ENCODE measurements at places on chromosomes 3 and 15.

- no peak for DNase-seq
Measured at GRCh38 chr3:10855871-10856662, 40.0 kb downstream of the SLC6A11 start.

DNA sequence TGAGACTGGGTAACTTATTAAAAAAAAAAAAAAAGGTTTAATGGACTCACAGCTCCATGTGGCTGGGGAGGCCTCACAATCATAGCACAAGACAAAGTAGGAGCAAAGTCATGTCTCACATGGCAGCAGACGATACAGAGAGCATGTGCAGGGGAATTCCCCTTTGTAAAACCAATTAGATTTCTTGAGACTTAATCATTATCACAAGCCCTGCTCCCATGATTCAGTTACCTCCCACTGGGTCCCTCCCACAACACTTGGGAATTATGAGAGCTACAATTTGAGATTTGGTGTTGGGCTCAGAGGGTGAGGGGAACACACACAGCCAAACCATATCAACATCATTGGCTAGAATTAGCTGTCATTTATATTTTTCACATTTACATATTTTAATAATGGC lies 221.0 kb downstream of the RSRC1 start:
- DNase-seq, result no peak

DNA sequence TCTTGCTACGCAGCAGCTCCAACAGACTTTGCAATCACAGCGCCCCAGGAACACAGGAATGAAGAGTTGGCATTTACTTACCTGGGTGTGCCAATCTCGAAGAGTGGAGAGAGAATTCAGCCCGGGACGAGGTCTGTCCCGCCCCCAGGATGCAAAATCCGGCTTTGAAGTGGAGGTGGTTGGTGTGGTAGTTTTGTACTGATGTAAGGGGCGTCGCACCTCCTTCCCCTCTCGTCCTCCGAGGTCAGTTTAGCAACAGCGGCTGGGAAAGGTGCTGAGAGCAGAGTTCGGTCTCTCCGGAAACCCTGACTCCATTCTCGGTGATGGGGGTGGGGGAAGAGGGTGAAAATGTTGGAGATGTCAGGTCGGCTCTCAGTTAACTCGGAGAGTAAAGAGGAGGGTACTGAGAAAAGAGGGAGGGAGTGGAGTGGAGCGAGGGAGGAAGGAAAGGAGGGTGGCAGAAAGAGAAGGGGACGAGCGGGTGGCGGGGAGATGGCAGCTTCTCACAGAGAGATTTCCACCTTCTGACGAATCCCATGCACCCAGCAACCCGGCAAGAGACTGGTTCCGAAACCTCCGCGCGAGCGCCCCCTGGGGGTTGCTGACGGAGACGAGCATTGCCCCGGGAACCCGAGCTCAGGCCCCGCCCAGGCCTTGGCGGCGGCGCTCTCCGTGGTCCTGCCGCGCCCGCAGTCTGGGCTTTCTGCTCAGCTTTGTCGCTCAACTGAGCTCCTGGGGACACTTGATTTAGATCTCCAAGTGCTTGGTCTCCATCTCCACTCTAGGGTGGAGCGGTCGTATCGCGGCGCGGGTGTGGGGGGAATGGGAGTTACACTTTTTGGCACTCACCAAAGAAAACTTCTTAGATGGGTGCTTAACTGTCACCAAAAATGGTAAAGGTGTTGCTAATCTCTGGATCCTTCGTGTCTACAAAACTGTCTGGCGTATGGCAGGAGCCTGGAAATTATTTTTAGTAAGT lies at the start of gene CPNE4:
TSS of gene CPNE4 (minus strand) at position 529 of the 979 bp plus-strand sequence.
- peak; percentile 39 for DNase-seq

- DNase-seq, result no peak
Measured at GRCh38 chr3:145578471-145578870, 582.5 kb downstream of the PLOD2 start.

GRCh38 chr3:161081633-161082032 lies 23.5 kb downstream of the B3GALNT1 start:
- no peak for DNase-seq

- no peak for DNase-seq
Measured at GRCh38 chr15:52103217-52104207, 9.1 kb downstream of the BCL2L10 start.

- no peak for DNase-seq
Measured at GRCh38 chr15:93164409-93164808, 75.4 kb upstream of the RGMA start.

DNA sequence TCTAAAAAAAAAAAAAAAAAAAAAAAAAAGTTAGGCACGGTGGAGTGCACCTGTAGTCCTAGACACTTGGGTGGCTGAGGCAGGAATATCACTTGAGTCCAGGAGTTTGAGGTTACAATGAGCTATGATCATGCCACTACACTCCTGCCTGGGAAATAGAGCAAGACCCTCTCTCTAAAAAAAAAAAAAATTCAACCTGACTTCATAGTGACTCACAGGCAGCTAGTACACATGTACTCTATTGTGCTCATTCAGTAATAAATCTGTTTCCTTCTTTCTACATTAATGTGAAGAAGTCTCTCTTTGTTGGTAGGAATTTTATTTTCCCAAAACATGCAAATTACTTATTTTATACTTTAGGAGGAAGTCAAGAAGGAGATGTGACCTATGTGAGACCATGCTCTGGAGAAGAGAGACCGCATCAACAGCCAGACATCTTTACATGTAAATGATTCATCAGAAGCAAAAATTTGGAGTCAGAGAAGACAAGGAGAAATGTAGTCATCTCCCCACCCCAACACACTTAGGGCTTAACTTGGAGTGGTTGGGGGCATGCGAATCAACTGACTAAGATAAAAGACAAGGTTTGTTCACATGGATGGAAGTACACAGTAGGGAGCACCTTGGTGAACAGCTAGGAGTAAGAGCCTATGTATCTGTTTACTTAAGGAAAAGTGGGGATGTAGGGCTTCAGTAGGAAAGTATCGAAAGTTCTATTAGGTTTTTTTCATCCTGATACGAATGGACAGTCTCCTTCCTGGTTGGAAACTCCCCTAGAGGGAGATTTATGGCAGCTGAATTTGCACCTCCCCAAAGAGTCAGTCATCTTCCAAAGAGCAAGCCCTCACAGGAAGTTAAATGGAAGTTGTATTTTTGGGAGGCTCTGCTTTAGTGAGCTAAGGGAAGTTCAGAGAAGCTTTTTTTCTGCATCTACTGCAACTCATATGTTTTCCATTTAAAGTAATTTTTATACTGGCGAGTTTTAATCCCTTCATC lies 23.0 kb upstream of the NMD3 start:
- DNase-seq, result no peak

- DNase-seq, result no peak
Measured at GRCh38 chr15:83871808-83872559, 218.1 kb downstream of the ADAMTSL3 start.

GRCh38 chr15:93372208-93372864 lies 283.3 kb upstream of the RGMA start:
- no peak for DNase-seq

DNA sequence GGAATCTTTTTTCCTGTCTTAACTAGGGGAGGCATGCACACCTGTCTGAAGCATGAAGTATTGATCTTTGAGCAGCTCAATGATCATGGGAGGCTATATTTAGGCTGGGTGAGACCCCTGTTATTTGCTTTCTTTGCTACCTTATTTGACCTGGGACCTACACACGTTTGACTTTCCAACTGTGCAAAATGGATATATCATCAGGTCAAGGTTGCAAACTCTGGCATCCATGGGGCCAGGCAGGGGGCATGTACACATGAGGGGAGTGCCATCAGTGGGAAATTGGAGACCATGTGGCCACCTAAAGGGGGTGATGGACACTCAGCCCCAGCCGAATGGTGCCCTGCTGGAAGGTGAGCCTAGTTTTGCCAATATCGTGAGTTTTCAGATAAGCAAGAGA lies 174.2 kb downstream of the FEZF2 start:
- no peak for DNase-seq

DNA sequence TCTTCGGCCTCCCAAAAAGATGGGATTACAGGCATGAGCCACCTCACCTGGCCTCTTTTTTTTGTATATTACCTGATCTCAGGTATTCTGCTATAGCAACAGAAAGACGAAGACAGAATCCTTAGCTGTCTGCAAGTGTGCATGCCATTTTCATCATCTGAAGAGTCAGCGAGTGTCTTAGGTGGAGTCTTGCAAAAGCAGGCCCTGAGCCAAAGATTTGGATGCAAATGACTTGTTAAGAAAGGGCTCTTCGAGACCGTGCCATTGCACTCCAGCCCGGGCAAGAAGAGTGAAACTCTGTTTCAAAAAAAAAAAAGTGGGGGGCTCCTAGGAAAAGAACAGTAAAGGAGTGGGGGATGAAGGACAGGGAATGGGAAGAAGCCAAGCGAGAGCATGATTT lies 10.2 kb upstream of the TRIM69 start:
- DNase-seq, result no peak

GRCh38 chr15:48803877-48804276 lies 7.0 kb downstream of the CEP152 start:
- no peak for DNase-seq

GRCh38 chr3:196207159-196207832 lies 3.9 kb downstream of the ZDHHC19 start:
- DNase-seq, result no peak

GRCh38 chr3:149654188-149654601 lies 3.6 kb downstream of the WWTR1 start:
- DNase-seq, result no peak

DNA sequence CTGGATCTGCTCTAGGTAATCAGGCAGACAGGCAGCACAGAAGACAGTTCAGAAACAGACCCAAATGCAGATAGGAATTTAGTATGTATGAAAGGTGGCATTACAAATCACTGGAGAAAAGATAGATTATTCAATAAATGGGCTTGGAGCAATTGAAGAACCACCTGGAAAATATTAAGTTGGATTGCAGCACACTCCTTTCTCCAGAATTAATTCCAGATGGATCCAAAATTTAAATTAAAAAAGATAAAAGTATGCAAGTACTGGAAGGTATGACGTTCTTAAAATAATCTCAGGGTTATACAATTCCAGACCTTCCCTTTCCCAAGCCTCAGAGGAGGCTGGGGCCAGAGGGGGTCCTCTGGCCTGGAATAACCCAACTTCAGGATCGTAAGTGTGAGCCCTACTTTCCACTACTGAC lies 32.5 kb downstream of the HRH1 start:
- DNase-seq, result no peak

DNA sequence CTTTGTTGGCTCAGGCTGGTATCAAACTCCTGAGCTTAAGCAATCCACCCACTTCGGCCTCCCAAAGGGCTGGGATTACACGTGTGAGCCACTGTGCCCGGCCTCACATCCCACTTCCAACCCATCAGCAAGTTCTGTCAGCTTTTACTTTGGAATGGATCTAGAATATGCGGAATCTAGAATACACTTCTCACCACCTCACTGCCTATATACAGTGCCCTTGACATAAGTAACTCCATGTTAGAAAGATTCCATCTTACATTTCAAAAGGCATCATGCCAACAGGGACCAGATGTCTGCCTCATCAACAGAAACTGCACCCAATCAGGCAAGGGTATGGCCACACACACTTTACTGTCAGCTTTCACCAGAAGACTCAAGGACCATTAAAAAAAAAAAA lies 9.9 kb upstream of the RBSN start:
- no peak for DNase-seq

DNA sequence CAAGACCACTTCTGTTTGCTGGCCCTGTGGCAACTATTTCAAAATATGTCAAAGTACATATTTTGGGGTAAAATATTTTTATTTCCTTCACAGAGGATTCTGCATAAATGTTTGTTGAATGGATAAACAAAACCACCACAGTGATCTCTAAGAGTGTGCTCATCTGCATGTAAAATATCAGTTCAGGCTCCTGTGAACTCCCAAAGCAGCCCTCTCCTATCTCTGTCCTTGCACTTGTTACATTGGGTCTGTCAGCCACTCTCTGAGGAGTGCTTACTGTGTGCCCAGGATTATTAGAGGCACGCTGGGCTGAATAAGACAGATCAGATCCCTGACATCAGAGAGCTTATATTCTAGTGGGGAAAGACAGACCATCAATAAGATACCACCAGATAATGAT lies 27.1 kb downstream of the IQCH start:
- DNase-seq, result no peak

DNA sequence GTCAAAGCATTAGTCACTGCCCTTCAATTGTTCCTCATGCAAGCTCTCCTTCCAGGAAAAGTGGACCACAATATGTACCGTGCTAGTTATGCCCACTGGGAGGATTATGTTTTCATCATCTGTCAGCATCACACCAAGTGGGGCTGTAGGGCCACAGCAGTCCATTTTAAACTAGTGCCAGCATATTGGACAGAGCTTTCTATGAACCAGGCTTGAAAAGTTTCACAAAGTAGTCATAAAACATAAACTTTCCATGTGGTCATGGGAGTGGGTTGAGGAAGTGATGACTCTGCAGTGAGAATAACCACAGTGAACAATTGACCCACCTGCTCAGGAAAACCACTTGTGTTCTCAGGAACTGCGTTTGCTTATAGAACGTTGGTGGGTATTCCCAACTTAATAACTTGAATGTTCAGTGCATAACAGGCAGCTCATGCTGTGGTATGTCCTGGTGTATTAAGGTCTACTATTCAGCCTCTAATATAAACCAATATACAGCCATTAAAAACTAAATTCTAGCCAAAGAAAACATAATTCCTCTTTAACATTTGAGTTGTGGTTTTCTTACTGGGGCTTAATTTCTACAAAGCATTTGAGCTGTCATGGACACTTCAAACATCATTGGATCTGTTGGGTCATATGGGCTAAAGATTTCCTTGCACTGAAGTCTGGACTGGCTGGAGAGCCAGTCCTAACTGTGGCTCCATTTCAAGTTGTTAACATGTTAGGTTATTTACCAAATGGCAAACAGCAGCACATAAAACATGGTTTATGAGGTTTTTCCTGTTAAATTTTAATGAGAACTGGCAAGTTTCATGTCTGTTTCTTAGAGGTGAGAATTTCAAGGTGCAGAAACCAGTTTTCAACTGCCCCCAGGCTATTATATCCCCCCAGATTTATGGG lies 274.1 kb downstream of the OTOL1 start:
- no peak for DNase-seq

- DNase-seq, result no peak
Measured at GRCh38 chr15:91915576-91915975, 62.1 kb downstream of the SLCO3A1 start.

DNA sequence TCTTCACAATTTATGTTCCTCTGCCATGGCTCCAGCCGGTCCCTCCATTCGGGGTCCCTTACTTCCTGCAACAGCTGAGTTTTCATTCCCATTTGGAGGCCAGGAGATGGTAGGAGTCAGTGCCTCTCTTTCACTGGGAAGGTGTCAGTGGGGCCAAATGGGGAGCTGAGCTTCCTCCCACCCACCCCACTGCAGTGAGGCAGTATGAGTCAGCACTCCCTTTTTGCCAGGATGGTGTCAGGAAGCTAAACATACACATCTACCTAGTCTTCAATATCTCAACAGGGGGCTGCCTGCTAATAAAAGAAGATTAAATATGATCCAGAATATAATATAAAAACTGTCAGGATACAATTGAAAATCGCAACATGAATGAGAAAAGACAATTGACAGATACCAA lies 12.7 kb upstream of the ACTC1 start:
- no peak for DNase-seq
